ENCODE measurements at places on chromosomes 5 and 9.

- no peak for DNase-seq
These were observed 36.8 kb upstream of the CDH6 start for GRCh38 chr5:31156631-31157160.

DNA sequence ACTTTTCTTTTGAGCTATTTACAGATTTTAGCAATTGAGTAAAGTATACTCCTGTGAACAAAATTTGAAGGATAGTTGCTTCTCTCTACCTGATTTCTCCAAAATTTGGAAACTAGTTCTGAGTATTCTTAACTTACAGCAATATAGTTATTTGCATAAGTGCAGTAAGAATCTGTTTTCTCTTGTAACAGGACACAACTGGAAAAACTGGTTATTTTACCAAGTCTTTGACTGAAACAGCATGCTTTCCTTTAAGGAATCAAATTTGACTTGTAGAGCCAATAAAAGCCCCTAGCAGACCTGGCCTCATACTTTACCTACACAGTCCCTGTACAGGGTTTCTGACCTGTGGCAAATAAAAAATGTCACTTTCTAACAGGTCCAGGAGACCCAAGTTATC, 301.9 kb upstream of the POU5F2 start:
- no peak for DNase-seq

- no peak for DNase-seq
These were observed 163.3 kb upstream of the IER5L start for GRCh38 chr9:129341171-129341986.

GRCh38 chr5:43255704-43256103, 57.5 kb downstream of the HMGCS1 start:
- DNase-seq, result no peak

GRCh38 chr5:56900395-56900794, 9.0 kb upstream of the SETD9 start:
- no peak for DNase-seq

DNA sequence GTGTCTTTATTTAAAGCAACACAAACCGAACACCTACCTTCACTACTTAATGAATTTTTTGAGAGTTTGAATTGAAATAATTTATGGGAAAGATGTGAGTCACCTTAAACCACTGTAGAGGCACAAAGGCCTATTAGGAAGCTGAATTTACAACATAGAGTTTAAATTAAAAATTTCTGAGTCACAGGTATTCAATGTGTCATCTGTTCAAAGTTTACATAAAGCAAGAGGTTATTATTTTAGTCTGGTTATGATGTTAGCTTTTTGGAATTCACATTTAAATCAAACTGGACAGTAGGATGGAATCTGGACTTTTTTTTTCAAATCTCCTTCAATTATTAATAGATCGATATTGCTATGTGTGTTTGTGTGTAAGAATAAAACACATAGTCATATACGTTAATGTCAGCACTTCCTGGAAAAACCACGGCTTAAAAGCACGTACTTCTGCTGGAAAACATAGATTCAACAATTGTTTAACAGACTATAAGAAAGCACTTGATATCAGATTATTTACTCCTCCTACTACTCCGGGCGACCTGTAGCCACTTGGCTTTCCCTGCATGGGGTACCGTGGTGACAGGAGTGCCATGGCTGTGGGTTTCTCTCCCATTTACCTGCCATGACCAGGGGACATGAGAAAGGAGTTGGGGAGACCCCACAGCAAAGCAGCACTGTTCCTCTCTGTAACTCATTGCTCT, 638.6 kb downstream of the SEMA5A start:
- DNase-seq, result no peak

GRCh38 chr5:60841361-60841760, 2.7 kb downstream of the ELOVL7 start:
- no peak for DNase-seq

GRCh38 chr9:93365427-93366118, 85.9 kb upstream of the FAM120A start:
- no peak for DNase-seq

- DNase-seq, result no peak
These were observed 131.4 kb downstream of the FGF10 start for GRCh38 chr5:44257653-44258365.

DNA sequence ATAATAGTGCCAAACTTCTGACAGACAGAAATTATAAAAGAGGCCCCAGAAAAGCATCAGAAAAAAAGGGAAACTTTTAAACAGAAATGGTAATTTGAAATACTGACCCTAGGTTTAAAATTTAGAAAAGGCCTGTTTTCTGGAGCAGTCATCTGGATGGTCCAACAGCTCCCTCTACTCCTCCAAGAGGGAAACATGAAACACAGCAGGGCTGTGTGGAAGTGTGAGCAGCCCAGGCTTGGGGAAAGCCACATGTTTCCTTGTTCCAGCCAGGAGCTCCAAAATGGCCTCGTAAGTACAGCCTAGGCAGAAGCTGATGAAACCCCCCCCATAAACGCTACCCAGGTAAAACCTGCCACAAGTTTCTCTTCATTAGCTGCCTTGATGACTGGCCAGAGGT, 499.3 kb upstream of the ADAMTS16 start:
- DNase-seq, result no peak

- DNase-seq, result no peak
These were observed 17.1 kb downstream of the APBA1 start for GRCh38 chr9:69655065-69655464.

GRCh38 chr9:130217838-130218237, 45.6 kb downstream of the NCS1 start:
- no peak for DNase-seq

DNA sequence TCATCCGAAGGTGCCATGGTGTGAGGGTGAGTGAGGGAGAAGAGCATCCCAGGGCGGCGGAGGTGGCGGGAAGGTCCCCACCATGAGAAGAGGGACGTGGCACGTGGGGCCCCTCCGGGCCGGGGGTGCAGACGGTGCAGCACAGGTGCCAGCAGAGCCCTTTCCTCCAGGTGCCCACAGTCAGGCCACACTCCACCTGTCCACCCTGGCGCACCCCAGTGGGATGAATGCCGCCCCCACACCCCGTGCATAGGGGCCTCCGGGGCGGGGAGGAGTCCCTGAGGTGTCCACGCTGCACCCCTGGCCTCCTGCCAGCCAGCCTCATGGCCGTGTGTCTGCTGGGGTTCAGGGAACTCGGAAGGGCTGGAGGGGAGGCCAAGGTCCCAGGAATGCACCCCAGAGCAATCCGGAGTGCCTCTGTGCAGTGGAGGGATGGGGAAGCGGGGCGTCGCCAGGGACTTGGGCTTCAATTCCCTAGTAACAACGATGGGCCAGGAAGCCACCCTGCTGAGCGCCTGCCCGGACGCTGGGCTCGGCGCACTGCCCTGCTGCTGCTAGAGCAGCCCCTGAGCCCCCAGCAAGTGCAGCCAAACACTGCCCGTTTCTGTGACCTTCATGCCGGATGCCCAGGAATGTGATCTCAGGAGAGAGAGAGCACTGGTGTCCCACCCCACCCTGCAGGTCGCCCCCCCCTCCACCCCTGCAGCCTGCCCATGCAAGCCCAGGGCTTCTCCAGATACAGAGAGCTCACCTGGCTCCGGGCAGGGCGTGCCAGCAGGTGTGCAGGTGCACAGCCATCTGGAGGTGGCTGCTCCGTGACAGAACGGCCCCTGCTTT, 8.8 kb upstream of the NACC2 start:
- DNase-seq, result peak; percentile 45

DNA sequence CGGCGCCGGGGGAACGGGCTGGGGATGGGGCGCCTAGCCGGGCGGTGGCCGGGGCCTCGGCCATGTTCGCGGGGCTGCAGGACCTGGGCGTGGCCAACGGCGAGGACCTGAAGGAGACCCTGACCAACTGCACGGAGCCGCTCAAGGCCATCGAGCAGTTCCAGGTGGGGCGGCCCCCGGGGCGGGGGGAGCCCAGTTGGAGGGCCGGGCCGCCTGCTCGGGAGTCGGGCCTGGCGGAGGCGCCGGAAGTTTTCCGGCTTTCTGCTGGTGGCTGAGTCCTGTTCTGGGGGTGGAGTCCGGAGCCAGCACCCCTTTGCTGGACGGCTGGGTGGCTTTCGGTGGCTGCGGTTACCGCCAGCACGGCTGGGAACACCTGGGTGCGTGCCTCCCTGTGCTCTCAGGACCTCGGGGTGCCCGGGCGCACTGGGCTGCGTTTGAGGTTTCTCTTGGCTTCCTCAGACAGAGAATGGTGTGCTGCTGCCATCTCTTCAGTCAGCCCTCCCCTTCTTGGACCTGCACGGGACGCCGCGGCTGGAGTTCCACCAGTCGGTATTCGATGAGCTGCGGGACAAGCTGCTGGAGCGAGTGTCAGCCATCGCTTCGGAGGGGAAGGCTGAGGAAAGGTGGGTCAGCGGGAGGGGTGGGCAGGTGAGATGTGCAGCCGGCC, 454 bp downstream of the NELFB start:
- peak; percentile 69 for DNase-seq
